ENCODE measurements at places on chromosomes 16 and 17.

- no peak for DNase-seq
Measured at GRCh38 chr17:79490530-79490929, 120.3 kb downstream of the RBFOX3 start.

- DNase-seq, result peak; percentile 40
Measured at GRCh38 chr17:11996722-11997146, 541 bp downstream of the ZNF18 start.

GRCh38 chr16:85512808-85513115 lies 100.4 kb upstream of the GSE1 start:
- DNase-seq, result no peak

DNA sequence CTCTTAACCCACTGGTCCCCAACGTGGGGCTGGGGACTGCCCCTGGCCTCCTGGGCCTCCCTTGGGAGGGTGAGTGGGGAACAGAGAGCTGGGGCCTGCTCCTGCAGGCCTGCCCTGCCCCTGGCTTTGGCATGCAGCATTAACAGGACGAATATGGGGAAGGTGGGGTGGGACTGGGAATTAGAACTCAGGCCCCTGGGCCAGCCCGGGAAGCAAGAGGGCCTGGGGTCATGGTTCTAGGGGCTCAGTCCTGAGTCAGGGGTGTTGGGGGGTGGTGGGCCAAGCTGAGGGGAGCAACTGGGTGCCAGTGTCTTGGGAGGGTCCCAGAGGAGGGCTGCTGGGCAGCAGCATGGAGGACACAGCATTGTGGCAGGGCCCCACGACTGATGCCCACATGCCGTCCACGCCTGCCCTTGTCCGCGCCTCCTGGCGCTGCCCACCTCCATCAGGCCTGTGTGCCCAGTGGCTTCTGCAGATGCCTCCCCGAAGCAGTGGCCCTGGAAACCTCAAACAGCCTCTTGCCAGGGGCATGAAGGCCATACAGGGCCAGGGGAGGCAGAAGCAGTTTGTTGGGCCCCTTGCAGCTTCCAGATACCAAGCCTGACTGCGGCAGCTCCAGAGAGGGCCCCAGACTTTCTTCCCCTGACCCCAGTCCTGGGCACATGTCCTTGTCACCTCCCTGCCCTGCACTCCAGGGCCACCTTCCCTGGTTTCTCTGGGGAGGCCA lies 4.8 kb downstream of the MAP2K3 start:
- no peak for DNase-seq

DNA sequence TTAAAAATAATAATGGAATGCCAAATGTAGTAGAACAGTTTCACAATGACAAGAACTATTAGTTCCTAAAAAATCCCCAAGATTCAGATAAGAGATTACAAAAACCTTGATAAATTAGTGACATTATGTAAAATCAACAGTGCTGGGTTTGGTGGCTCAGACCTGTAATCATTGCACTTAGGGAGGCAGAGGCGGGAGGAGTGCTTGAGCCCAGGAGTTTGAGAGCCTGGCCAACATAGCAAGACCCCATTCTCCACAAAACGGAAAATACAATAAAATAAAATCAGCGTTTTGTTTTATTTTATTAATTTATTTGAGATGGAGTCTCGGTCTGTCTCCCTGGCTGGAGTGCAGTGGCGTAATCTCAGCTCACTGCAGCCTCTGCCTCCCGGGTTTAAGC lies 4.1 kb downstream of the CARD14 start:
- DNase-seq, result no peak

All from hepatic stellate cell (primary cell).